Type B pancreatic cell (in vitro differentiated cells): ENCODE measurements at places on chromosomes 5 and 9.
A peak's percentile ranks its signal among the peaks of the same experiment; 100 is the strongest.

- no peak for DNase-seq
Measured at GRCh38 chr5:135399794-135400542, 937 bp upstream of the MACROH2A1 start.

DNA sequence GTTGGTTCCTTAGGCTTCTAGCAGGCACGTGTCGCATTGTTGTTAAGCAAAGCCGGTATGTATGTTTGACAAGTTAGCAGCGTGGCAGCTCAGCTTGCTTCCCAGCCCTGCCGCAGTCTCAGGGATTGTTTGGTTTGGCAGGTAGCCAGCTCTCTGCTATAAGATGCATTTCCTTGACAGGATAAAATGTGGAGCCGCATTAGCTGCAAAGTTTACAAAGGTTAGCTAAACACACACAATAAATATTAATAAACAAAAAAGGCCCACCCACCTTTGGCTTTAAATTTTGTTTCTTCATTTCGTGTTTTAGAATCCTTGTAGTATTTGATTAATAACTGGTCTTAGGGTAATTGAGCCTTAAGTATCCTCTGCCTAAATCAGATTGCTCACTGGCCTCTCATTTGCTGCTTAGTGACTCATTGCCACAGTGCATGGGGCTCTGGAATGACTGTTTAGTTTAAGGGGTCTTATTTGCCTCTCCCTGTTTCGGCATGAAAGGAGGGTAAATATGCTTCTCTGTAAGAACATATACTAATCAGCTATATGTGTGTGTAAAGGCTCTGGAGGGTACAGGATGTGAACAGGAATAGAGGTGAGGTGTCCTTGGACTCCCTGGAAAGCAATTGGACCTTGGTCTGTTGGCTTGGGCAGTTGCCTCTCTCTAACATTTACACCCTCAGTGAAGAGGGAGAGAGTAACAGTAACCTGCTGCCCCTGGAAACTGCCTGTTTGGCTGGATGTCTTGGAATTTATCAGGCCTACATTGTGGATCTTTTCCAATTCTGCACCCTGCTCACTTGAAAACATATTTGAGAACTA lies 122.0 kb downstream of the GDNF start:
- DNase-seq: peak; percentile 72

- DNase-seq: no peak
Measured at GRCh38 chr9:128107468-128108268, 19.9 kb downstream of the PTGES2 start.

DNA sequence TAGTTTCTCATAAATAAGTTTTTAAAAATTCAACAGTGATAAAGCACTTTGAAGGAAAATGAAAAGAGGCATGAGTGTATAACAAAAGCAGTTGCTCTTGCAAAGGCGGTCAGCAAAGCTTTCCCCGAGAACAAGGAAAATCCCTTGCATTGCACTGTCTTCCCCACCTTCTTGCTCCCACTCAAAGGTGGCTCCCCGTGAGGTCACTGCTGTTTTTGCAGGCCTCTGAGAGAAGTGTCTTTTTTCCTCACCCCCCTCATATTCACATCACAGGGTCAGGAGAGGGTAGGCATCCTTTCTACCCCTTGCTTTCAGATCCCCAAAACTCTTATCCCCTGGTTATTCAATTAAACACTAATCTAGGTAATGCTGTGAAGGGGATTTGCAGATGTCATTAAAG lies 15.2 kb upstream of the SLC36A1 start:
- DNase-seq: no peak

- DNase-seq: no peak
Measured at GRCh38 chr9:4805191-4805918, 12.6 kb downstream of the RCL1 start.

DNA sequence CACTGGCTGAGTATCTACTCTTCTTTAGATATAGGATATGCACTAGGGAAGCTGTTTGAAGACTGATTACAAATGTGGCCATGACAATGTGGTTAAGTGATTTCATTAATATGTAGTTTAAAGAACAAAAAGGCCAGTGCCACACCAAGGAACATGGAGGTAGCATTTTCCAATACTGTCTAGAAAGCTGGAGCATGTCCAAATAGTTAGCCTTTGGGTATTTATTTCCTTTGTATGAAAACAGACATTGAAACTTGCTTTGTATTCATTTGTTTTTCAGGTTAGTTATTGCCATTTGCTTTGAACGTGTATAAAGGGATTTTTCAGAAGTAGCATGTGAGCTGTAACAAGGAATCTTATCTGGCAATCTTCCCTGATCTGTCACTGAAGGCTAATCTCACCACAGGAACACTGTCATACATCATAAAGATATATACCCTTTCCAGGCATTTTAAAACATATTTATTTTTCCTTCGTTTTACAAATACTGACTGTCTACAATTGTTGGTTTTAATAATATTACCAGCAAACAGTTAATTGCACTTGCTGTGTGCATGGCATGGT lies 93.4 kb downstream of the PLPPR1 start:
- DNase-seq: no peak

GRCh38 chr9:35690294-35690613 lies 529 bp upstream of the TPM2 start:
- no peak for DNase-seq

GRCh38 chr5:170171811-170172210 lies 61.0 kb upstream of the C5orf58 start:
- DNase-seq: no peak

GRCh38 chr5:136043551-136043950 lies 14.8 kb downstream of the TGFBI start:
- DNase-seq: no peak

GRCh38 chr5:35151146-35151920 lies 79.0 kb downstream of the PRLR start:
- DNase-seq: no peak

- DNase-seq: no peak
Measured at GRCh38 chr5:90220554-90220953, 189.0 kb downstream of the CETN3 start.

GRCh38 chr5:89097103-89097502 lies 214.1 kb upstream of the MEF2C start:
- no peak for DNase-seq

DNA sequence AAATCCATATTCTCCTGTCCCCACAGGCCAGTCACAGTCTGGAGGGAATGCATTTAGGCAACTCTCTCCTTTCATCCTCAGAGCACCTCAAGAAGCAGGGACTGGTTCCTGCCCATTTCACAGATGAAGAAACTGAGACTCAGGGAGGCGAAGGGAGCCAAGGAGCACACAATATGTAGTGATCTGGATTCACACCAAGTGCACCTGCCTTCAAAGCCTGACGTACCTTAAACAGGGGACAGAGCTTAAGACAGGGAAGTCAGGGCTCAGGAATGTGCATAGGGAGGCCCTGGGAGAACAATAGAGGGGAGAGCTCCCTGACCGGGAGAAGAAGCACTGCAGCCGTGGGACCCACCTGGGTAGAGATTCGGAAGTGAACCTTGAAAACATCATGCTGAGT lies 83.0 kb downstream of the GABBR2 start:
- DNase-seq: no peak

- no peak for DNase-seq
Measured at GRCh38 chr9:98836206-98836605, 28.7 kb downstream of the GALNT12 start.

DNA sequence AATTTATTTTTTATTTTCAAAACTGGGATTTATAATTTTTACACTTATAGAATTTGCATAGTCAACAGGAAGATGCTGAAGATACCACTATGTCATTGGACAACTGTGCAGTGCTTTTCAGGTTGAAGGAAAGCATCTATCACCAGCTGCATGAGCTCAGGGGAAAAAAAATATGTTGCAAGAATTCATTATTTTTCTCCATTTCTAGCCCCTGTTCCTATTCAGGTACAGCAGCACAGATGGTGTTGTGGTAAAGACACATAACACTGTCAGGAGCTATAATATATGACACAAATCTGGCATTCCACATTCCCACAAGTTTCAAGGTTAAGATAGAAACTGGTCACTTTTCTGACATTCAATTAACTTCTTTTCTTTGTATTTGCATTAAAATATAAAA lies 1088.6 kb downstream of the MAT2B start:
- no peak for DNase-seq

GRCh38 chr5:38845526-38846378 lies at the start of gene OSMR:
Gene OSMR, plus strand, starts transcription at chr5:38846012. Its CDS starts 23,033 bp downstream, at chr5:38869045.
- no peak for DNase-seq

DNA sequence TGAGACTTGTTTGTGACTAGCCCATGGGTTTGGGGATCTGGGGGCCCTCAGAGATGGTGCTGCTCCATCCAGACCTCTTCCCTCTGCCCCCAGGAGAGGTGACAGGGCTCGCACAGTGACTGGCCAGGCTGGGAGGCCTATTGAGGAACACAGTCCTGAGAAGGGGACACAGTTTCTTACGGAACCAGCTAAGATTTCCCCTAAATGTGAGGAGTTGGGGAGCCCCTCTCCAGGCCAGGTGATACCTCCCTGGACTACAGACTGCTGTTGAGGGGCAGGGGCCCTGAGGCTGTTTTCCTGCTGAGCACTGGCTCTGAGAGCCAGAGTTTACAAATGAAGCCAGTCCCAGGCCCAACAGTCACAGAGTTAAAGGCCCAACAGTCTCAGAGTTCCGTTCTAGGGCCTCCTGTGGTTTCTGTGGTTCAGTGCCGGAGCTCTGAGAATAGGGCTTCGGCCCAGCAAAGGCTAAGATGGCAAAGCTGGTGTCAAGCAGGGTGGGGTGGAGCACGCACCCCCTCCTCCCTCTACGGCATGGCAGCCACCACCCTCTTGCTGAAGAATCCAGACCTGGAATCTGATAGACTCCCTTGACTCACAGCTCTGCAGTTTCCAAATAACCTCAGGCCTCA lies 1.1 kb upstream of the SEMA4D start:
- no peak for DNase-seq

GRCh38 chr9:138111607-138112006 lies 234.0 kb downstream of the CACNA1B start:
- DNase-seq: no peak

- no peak for DNase-seq
Measured at GRCh38 chr5:134082264-134082992, 32.1 kb upstream of the TCF7 start.

GRCh38 chr5:36945687-36946086 lies 69.1 kb downstream of the NIPBL start:
- no peak for DNase-seq

GRCh38 chr5:72956324-72957140 lies 691 bp downstream of the FCHO2 start:
- DNase-seq: peak; percentile 78

- no peak for DNase-seq
Measured at GRCh38 chr5:112196584-112196983, 222.5 kb downstream of the EPB41L4A start.

- no peak for DNase-seq
Measured at GRCh38 chr9:2018764-2019558, 3.8 kb downstream of the SMARCA2 start.

- peak; percentile 68 for DNase-seq
Measured at GRCh38 chr5:110738503-110738811, 350 bp upstream of the SLC25A46 start.

GRCh38 chr9:78507037-78507436 lies 210.1 kb downstream of the PSAT1 start:
- DNase-seq: no peak

DNA sequence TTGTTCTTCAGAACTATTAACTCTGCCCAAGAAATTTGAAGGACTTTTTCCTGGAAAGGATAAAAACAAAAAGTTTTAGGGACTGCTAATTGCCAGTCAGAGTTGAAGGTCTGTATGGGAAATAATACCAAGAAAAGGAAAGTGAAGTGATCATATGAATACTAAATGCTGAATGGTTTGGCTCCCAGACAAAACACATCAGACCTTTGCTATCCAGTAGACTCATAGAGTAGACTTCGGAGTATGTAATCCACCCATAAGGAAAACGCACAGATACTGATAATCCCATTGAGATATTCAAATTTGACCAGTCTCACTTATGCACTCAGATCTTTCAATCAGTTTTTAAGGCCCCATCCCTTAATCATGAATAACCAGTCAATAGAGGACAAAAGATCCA lies 319.0 kb upstream of the PTGER4 start:
- DNase-seq: no peak

DNA sequence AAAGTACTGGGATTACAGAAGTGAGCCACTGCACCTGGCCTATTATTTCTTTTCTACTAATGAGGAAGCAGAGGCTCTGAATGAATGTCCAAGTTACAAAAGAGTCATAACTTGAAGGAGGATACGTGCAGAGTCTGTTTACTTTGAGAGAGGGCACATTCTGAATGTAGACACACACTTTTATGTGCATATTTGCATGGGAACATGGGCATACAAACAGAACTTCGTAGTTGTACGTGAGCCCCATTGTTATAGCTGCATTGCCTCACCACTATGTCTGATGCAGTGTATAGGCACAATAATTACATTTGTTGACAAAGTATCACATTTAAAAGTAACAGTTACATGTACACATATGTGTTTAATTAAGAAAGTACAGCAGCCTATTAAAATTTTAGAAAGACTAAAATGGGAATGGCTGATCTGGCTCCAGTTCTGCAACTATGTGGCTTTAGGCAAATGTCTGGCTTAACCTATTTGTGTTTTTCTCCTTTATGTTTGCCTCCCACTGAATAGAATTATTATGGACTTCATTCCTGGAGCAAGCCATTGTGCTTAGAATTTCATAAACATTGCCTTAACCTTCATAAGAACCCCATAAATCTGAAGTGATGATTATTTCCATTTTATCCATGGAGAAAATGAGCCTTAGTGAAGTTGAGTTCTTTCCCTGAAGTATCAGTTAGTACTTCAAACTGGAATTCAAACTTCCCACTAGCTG lies 3.0 kb upstream of the DPYSL3 start:
- no peak for DNase-seq

GRCh38 chr5:61575103-61575502 lies 243.0 kb downstream of the ZSWIM6 start:
- DNase-seq: no peak

DNA sequence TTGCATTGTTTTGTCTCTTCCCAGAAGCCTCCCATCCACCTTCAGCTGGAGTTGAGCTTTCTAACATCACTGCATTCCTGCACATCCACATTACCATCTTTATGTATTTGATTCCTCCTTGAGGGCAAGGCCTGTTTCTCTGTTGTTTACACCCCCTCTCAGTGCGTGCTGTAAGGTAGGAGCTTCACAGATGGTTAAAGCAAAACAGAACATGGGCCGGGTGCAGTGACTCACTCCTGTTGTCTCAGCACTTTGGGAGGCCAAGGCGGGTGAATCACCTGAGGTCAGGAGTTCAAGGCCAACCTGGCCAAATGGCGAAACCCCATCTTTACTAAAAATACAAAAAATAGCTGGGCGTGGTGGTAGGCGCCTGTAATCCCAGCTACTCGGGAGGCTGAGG lies 110.9 kb downstream of the KCNIP1 start:
- no peak for DNase-seq

DNA sequence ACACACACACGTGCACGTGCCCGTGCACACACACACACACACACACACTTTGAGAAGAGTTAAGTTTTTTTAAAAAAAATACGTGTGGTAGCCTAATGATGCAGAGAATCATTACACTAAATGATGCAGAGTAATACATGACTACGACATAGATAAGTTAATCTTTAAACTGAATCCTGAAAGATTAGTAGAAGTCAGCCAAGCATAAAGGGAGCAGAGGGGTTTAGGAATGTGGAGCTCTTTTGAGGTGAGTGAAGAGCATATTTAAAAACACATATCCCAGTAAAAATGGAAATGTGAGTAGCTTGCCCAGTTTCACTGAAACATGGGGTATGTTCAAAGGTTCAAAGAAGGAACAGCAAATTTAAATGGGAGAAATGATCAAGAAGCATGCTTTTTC lies 61.3 kb upstream of the TYRP1 start:
- no peak for DNase-seq
